ENCODE measurements at places on chromosomes 4 and X. TPM values are rescaled to one million over a fixed set of nuclear protein-coding genes. Genes with fewer than 3 reads are reported as not detected.

Gene RIBC1
- 0.32 TPM for polyA plus RNA-seq

Gene INTU
- polyA plus RNA-seq = 8.1 TPM

DNA sequence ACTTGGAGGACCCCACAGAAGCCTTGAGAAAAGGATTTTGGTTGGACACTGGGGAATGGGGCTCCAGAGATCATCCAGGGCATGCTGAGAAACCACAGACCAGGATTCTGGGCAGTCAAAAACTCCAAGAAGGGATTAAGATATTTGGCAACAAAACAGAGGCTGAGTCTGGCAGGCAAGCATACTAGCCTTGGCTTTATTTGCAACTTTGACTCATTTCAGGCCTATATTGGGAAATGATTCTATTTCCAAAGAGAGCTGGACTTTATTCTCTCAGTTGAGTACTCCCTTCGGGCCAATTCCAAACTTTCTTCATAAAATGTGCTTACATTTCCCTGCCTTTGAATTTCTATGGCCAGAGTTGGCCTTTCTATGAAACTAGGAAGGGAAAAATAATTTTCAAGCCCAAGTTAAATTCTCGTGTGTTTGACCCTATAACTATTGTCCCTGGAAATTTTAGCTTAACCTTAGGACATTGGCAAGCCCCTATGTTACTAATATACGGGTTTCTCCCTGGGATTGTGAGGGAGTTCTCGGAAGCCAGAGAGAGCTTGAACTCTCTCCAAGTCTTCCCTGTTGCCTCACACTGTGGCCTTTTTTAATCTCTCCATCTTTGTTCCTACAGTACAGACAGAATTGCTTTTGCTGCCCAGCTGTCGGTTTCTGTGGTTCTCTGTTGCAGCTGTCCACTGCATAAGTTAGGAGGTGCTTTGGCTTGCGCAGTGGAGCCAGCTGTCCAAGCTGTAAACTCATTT lies 112.6 kb upstream of the FAM9A start:
- DNase-seq = peak; percentile 88

DNA sequence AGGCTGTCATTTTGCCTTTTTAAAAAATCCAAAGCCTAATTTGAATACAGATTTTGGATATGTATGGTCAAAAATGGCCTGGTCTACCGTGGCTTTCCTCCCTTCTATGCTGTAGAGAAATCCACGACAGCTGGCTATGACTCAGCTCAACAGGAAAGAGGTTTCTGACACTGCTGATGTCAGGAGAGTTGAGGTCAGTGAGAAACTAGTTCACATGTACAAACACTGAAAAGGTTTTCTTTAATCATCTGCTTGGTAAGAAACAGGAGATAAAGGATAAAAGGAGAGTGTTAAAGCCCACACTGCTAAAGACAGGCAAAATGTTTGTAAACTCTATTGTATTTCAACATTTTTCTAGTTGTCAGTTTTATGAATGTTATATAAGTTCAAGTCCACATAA lies 113.9 kb downstream of the NYX start:
- no peak for DNase-seq

- no peak for DNase-seq
Measured at GRCh38 chr4:14196131-14196530, 568.6 kb upstream of the BOD1L1 start.

DNA sequence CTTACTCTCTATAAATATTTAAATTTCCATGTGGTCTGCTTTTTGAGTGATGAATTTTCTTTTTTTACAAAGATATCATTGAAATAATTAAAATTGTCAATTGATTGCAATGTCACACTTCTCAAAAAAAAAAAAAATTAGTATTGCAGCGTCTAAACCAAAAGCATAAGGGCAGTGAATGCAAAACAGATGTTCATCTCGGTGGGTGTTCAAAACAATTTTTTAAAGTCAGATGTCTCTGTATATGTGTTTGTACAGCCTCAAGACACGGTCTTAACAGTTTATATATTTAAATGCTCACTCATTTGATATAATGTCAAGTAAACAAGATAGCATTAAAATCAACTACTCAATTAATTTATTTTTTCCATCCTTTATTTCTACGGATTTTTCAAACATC lies 52.3 kb downstream of the PALLD start:
- no peak for DNase-seq
